ENCODE measurements at places on chromosomes 2 and 18.

- DNase-seq = no peak
Measured at GRCh38 chr2:3264010-3264744, 113.4 kb downstream of the EIPR1 start.

GRCh38 chr2:215435280-215435869 lies 493 bp downstream of the FN1 start:
- no peak for DNase-seq

GRCh38 chr2:25996844-25997243 lies 14.5 kb upstream of the KIF3C start:
- no peak for DNase-seq

- DNase-seq = no peak
Measured at GRCh38 chr18:52667463-52668065, 327.6 kb downstream of the DCC start.

DNA sequence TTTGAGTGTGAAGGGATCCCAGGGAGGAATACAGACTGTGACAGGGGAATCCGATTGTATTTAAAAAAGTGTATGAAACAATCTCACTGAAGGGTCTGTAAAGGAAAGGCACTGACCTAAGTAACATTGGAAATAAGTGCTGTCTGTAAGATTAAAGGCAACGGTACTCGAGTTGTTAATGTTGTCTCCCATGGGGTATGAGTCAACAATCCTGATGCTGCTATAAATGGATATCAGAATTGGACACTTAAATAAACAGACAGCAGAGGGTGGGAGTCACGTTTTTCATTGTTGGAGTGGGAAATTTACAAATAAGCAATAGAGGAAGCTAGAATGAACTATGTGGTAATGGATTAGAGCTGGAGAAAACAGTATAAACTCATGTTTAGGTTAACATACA lies 452.4 kb upstream of the RGPD4 start:
- DNase-seq = no peak

Data from activated CD8-positive, alpha-beta memory T cell treated with anti-CD3 and anti-CD28 coated beads for 1 hour (primary cell).